Ovary (tissue), 10 donors: ENCODE measurements at places on chromosomes 16 and 17.
A peak's percentile ranks its signal among the peaks of the same experiment; 100 is the strongest.

DNA sequence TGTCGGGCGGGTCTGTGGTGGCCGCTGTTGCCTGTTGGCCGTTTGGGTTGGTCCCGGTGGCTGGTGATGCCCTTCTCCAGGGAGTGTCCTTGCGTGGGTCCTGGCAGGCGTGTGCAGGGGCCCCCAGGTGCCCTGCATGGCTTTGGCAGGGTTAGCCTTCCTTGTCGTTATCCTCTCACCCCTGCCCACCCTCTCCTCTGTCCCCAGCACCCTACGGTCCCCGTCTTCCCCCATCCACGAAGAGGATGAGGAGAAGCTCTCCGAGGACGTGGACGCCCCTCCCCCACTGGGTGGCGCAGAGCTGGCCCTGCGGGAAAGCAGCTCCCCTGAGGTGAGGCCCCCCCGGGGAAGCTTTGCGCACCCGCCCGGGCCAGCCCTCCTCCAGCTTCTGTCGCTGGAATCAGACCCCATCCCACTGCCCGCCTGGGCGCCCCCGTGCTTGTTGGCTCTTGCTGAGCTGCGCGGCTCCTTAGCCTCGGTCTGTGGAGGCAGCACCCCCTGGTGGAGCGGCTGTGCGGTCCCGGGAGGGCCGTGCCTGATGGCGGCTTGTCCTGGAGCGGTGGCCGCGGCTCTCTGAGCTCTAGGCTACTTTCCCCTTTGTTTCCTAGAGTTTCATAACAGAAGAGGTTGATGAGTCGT is 10.6 kb upstream of the NUDT16L1 start:
- peak; percentile 69 for DNase-seq

- no peak for DNase-seq
Observed at GRCh38 chr16:14139872-14140271, 68.8 kb downstream of the MRTFB start.

DNA sequence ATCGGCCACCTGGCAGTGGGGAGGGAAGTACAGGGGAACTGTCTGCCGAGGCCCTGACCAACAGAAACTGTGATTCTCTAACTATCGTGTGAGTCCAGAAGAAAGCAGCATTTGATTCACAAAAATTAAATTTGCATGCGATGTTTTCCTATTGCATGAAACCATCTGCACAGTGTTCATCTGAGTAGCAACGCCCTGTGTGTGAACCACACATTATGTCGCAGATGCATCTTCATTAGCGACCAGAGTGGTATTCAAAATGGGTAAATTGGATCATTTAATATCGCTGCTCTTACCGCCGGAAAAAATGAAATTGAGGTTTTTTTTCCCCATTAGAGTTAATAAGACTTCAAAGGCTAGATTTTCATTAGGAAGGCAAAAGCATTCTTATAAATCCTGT is 260.6 kb downstream of the ABCC12 start:
- no peak for DNase-seq

- DNase-seq: no peak
Observed at GRCh38 chr17:5225668-5226457, 8.8 kb downstream of the SCIMP start.

GRCh38 chr17:41678411-41678906 is 10.2 kb upstream of the EIF1 start:
- DNase-seq: no peak

- DNase-seq: no peak
Observed at GRCh38 chr17:27106347-27106981, 187.4 kb upstream of the WSB1 start.

DNA sequence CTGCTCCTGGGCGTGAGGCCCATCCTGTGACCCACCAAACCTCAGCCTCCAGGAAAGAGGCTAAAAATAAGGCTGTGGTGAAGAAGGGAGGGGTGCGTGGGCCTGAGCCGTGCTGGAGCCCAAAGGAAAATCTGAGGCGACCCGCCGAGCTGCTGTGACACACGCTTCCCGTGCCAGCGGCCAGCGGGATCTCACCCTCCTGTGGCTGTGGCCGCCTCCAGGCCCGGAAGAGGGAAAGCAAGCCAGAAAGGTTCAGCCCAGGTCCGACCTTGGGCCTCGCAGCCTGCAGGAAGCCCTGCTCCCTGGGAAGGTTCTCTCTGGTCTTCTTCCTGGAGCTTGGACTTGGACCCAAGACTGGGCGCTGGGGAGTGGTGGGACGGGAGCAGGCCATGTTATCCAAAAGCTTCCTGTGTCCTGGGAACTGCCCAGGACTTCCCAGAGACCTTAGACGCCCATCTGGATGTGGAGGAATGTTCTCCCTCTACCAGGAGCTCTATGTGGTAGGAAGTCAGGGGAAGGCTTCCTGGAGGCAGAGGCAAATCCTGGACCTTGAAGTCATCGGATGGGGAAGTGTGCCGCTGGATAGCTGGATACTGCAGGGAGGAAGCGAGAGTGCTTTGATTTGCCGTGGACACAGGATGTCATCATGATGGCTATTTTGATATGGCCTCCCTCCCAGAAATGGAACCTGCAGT is 11.4 kb downstream of the SPNS2 start:
- DNase-seq: no peak

- DNase-seq: no peak
Observed at GRCh38 chr17:51814521-51814920, 344.0 kb downstream of the CA10 start.

GRCh38 chr17:61368832-61369450 is 30.7 kb upstream of the TBX2 start:
- no peak for DNase-seq

GRCh38 chr16:26857371-26857770 is 209.4 kb upstream of the C16orf82 start:
- no peak for DNase-seq

DNA sequence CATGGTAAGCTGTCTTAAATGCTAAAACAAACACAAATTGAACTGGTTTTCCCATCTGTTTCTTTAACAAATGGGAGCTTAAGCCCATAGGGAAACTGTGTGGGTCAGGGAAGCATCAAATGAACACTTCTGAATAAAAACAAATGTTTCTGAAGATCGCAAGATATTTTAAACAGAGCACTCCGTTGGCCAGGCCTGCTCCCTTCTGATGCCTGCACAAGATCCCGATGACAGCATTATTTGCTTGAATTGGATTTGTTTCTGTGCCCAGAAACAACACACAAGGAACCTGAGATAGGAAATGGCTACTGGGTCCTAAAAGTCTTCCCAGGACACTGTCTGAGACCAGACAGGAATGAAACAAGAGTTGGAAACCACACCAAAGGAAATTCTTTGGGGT is 425.8 kb upstream of the ZFHX3 start:
- no peak for DNase-seq

DNA sequence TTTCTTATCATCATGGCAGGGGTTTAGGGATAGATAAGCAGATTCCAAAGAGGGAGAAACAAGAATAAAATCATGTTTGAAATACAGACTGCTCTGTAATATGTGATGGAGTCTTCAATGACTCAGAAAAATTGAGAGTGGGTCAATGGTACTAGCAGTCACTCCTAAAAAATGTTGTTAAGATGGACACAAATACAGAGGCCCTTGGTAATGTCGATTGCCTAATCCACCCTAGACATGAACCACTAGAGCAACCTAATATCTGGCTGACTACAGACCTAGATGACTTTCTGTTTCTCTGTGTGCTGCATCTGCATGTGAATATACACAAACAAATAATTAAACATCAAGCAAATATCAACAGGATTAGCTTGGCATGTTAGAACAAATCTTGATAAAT is 135.8 kb downstream of the CDH8 start:
- no peak for DNase-seq

- no peak for DNase-seq
Observed at GRCh38 chr17:34549966-34550365, 29.4 kb upstream of the TMEM132E start.

DNA sequence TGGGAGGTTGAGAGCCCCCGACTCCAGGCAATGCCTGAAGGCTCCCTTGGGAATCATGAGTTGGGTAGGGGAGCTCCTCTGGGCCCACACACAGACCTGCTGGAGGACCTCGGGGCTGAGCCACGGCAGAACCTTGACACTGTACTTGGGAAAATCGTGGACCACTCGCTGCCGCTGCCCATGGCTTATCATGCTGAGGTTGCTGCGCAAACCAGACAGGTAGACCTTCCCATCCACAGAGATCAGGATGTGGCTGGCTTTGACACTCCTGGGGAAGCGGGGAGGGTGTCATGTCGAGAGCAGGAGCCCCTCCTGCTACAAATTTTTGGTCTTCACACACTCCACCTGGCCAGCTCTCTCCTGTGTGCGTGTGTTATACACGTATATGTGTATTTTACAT is 7.2 kb upstream of the LIMD2 start:
- no peak for DNase-seq

DNA sequence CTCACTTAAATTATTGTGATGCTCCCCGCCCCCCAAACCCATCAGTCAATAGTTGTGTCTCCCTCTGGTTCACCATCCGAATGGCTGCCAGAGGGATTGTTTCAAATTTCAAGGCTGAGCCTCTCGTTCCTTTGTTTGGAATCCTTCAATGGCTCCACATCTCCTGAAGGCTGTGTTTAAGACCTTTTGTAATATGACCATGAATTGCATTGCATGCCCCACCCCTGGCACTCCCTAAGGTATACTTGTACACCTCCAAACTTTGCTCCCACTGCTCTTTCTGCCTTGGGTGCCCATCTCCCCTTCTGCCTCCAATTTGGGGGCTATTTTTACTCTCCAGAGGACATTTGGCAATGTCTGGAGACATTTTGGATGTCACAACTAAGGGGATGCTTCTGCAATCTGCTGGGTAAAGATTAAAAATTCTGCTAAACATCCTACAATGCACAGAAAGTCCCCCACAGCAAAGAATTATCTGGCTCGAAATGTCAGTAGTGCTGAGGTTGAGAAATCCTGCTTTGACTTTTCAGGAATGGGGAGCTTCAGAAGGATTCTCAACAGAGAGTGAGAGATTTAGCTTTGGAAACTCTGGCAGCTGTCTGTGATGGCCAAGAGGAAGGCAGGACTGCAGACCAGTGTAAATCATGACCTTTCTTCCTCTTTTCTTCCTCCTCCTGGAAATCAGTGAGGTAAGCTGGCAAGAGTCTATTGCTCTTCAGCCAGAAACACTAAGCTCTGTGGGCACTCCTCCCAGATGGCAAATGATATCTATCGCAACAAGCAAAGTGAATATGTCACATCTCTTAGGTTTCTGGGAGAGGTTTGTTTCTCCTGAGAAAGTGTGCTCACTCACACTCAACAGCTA is 8.7 kb upstream of the IL4R start:
- no peak for DNase-seq

DNA sequence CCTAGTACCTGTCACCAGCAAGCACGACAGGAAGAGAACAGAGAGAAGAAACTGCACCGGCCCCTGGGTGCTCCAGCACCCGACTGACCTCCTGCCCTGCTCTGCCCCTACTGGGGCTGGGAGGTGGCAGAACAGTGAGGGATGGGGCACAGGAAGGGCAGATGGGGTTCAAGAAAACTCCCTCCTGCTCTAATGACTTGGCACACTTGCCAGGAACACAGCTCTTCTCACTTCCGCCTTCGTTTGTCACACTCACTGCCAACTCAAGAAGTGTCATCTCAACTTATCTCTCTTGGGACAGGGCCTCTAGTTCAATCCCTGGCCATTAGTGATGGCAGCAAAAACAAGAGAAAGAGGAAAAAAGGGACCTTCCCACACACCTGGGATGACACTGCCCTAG is 42.7 kb upstream of the ICAM2 start:
- DNase-seq: no peak

DNA sequence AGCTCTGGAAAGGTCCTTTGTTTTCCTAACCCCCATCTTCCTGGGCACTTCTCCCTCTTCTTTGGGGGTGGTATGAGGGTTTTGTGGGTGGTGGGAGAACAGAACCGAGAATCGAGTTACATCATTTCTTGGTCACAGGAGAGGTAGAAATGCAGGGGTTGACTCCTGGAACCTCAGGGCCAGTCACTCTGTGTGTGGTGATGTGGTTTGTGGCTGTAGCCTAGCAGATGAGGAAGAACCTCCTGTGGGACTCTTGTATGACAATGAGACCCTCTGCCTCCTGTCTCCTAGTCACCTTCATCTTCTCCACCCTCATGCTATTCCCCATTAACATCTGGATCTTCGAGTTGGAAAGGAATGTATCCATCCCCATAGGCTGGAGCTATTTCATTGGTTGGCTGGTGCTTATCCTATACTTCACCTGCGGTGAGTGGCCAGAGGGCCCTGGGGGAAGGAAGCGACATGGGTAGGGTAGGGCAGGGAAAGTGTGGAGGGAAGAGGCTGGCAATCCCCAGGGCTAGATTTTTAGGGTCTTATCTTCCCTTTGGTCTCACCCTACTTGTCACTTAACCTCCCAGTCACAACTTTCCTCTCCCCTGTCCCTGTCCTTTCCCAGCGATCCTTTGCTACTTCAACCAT is 5.5 kb downstream of the ODF4 start:
- no peak for DNase-seq

DNA sequence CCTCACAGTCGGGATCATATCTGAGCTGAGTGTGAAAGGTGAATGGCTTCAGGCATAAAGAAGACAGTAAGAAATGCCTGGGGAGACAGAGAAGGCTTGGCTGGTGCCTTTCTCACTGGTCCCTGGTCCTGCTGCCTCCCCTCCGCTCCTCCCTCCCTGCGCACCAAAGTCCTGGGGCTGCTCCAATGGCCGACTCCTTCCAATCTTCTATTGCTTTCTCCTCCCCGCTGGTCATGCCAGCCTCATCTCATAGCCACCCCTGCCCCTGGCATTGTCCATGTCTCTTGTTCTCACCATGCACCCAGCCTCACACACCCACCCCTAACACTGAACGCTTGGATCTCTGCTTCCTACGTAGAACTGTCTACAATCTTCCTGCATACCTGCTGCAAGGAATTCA is 18.0 kb downstream of the TLE7 start:
- no peak for DNase-seq

- no peak for DNase-seq
Observed at GRCh38 chr17:32914181-32914580, 13.8 kb upstream of the TMEM98 start.

GRCh38 chr16:57004387-57005250 is 15.3 kb downstream of the NLRC5 start:
- DNase-seq: no peak

DNA sequence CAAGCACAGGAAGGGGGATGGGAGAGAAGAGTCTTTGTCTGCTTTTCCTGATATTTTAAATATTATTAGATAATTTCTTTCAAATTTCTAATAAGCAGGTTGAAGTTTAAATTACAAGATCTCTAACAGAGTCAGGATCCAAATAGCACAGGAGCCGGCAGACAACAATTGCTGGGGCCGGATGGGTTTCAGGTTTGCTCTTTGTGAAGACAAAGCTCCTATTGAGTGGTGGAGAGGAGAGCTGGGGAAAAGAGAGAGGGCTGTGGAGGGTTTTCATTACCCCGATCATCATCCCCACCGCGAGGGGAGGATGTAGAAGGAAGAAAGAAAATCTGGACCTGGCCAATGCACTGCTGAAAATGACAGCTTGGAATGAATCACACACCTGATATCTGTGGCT is 197.3 kb downstream of the SOX9 start:
- no peak for DNase-seq

GRCh38 chr16:66334853-66335574 is 31.5 kb upstream of the CDH5 start:
- no peak for DNase-seq

- DNase-seq: no peak
Observed at GRCh38 chr17:78715876-78716275, 66.2 kb downstream of the CYTH1 start.

GRCh38 chr16:55597928-55598327 is 31.4 kb downstream of the CAPNS2 start:
- DNase-seq: no peak
